Mucosa of descending colon (tissue), 3 donors: ENCODE measurements at places on chromosomes 1 and 21.

DNA sequence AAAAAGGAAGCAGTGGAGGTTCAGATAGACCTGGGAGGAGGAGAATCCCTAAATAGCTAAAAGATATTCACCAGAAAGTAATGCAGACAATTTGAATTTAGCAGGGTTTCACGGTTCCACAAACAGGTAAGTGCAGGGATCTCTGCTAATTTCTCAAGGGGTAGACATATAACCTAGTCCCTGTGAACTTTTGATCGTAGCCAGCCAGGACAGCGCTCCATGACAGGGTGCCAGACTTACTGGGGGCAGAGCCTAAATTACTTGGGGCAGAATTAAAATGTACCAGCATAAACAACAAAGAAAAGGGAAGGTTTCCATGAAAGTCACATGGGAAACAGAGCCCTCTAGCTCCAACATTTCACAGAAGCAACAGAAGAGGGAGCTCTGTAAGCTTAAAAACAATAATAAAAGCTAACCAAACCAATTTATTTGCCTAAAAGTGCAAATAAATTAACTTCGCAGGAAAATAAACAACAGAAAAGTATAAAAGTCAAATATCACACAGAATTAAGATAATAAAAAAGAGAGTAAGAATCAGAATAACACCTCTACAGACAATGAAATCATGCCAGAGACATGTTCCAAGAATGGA, 198.3 kb downstream of the DUSP10 start:
- DNase-seq: no peak

GRCh38 chr1:212167098-212167497, 118.1 kb upstream of the PPP2R5A start:
- no peak for DNase-seq

- DNase-seq: no peak
Observed at GRCh38 chr1:65568285-65568684, 147.8 kb downstream of the LEPR start.

GRCh38 chr1:9866836-9867235, 43.1 kb upstream of the CLSTN1 start:
- no peak for DNase-seq

DNA sequence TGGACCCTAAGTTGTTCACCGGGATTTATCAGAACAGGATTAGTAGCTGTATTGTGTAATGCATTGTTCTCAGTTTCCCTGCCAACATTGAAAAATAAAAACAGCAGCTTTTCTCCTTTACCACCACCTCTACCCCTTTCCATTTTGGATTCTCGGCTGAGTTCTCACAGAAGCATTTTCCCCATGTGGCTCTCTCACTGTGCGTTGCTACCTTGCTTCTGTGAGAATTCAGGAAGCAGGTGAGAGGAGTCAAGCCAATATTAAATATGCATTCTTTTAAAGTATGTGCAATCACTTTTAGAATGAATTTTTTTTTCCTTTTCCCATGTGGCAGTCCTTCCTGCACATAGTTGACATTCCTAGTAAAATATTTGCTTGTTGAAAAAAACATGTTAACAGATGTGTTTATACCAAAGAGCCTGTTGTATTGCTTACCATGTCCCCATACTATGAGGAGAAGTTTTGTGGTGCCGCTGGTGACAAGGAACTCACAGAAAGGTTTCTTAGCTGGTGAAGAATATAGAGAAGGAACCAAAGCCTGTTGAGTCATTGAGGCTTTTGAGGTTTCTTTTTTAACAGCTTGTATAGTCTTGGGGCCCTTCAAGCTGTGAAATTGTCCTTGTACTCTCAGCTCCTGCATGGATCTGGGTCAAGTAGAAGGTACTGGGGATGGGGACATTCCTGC, 3.9 kb upstream of the OLFML3 start:
- DNase-seq: no peak

DNA sequence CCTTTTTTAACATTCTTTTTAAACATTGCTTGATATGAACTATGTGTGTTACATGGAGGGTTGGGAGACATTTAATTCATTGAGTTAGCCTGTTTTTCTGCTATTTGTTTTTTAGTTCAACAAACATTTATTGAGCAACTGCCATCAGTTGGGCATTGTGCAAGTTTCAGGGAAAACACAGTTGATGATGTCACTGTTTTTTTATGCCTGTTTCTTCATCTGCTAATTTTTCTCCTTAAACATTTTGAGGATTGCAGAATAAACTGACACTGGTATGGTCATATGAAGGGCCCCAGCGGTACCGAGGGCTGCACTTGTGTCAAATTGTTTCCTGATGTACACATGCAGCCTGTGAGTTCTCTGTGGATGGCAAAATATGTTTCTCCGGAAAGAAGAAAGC, 253.0 kb downstream of the FGGY start:
- no peak for DNase-seq

DNA sequence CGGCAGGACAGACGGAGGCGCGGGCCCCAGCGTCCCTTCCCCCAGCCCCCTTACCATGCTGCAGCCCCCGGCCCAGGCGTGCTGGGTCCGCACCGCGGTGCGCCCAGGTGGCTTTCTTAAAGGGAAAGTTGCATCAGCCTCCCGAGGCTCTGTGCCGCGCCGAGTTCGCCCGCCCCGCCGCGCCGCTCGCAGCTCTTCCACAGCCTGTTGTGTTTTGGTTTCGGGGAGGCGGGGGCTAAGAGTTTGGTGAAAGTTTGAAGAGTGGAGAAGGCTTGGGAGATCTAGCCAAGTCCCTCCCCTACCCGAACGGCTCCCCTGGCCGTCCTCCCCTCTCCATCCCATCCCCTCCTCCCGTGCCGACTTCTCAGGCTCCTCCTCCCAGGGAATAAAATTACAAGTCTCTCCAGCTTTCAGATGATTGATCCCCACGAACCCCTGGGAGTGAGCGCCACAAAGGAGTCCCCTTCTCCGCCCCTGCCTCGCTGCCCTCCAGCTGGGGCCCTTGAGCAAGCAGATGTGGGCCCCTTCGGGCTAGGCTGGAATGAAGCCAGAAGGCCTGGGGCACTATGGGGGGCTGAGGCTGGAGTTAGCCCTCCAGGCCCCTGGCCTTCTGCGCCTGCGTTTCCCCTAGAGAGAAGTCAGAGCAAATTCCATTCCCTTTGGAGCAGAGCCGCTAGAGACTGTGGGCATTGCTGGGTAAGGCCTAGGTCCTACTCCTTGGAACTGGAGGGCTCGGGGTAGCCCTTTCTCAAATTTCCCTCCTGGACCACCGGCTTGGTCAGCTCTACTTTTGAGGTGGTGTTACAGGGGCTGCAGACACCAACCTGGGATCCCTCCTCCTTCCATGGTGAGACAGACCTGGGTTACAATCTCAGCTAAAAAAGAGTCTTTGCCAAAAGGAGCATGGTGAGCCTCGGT, at the start of gene SLC6A9:
TSS of gene SLC6A9 (minus strand) at position 211 of the 918 bp plus-strand sequence. CDS start 7,185 bp downstream, outside the sequence.
- DNase-seq: no peak

GRCh38 chr1:247536340-247536739, at the start of gene OR2C3:
Gene OR2C3 (minus strand): TSS chr1:247536440. CDS start chr1:247532511, 3,929 bp downstream.
- no peak for DNase-seq

DNA sequence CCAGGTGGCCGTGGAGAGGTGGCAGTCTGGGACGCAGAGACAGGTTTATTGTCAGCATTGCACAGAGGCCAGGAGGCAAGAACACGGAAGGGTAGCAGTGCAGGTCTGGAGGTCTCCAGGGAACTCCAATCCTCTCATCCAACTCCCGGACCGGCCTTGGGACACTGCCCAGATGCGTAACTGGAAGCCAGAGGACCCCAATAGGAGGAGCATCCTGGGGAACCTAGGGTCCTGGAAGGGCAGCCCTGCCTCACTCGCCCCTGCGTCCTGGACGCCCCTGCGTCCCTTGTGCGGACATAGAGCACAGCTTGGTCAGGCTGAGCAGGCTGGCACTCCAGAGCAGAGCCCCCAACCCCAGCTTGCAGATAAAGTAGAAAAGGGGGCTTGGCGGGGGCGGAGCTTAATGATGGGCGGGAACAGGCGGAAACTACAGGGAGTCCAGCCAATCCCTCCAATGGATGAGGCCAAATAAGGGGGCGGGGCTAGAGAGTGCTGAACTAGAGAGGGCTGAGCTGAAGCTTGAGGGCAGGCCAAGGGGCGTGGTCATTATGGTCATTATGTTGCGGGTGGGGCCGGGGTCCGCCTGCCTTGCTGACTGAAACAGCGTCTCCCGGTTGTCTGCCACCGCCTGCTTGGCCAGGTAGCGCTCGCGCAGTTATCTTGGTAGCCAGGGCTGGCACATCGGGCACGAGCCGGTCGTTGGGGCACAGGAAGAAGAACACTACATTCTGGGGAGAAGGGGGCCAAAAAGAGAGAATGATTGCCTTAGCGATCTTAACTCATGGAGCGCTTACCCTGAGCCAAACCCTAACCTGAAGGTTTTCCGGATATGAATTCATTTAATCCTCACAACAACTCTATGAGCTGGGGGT, 3.7 kb upstream of the ARHGEF19 start:
- peak; percentile 95 for DNase-seq

DNA sequence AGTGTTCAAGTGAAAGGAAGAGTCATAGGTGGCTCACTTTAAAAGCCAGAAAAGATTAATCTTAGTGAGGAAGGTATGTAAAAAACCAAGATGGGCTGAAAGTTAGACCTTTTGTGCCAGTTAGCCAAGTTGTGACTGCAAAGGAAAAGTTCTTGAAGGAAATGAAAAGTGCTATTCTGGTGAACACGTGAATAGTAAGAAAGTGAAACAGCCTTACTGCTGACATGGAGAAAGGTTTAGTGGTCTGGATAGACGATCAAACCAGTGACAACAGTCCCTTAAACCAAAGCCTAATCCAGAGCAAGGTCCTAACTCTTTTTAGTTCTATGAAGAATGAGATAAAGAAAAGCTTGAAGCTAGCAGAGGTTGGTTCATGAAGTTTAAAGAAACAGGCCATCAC, 106.4 kb downstream of the CTH start:
- no peak for DNase-seq

DNA sequence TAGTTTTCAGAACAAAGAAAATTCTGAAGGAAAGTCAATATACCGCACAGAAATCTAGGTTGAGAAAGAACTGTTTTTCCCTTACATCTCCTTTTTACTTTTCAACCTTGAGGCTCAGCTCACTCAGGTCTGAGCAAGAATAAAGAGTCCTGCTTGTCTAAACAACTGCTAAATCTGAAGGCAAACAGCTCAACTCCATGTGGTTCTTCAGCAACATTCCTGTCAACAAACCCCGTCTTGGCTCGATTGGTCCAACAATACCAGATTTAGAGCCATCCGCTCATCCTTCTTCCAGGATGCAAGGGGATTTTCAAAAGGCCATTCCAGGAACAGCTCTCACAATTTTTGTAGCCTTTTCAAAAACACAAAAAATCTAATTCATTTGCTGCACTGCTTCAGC, 119.8 kb downstream of the HLCS start:
- DNase-seq: no peak

GRCh38 chr1:85109475-85109874, 61.2 kb upstream of the MCOLN3 start:
- no peak for DNase-seq

GRCh38 chr1:198199105-198199504, 42.3 kb downstream of the NEK7 start:
- DNase-seq: no peak

DNA sequence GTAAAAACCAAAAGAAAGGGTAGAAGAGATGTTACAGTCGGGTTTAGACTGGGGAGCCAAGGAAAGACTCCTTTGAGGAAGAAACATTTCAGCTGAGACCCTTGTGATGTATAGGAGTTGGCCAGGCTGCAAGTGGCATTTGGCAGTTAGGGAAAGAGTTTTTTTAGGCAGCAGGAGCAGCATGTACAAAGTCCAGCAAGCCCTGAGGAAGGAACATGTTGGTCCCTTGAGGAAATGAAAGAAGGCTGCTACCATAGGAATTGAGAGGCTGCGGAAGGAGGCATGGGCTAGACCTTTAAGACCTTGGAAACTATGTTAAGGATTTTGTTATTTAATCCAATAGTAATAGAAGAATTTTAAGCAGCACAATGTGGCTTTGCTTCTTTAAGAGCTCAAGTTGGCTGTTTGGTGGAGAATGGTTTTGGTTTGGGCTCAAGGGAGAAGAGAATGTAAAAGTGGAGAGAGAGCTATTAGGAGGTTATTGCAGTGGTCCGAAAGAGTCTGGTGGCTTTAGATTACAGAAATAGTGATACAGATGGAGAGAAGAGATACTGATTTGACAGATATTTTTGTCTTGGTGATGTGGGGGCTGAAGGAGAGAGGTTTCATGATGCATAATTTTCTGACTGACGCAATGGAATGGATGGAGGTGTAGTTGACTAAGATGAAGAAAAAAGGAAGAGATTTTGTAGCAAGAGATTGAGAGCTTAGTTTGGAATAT, 26.6 kb downstream of the SMAP2 start:
- no peak for DNase-seq

DNA sequence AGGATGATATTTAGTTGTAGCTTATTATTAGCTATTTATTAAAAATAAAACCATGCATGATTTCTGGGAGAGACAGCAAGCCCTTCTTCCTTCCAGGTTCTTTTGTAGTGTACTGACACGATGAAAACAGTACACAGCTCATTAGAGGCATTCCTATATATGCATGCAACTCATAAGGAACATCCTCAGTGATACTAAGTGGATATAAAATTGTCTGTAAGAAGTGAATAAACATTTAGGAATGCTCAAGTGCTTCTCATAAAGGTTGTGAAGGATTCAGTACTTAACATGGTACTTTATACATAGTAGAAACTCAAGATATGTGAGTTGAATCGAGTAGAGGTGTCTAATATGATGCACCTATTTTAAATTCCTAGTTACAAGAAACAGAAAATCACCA, 287.7 kb downstream of the SDCCAG8 start:
- no peak for DNase-seq

DNA sequence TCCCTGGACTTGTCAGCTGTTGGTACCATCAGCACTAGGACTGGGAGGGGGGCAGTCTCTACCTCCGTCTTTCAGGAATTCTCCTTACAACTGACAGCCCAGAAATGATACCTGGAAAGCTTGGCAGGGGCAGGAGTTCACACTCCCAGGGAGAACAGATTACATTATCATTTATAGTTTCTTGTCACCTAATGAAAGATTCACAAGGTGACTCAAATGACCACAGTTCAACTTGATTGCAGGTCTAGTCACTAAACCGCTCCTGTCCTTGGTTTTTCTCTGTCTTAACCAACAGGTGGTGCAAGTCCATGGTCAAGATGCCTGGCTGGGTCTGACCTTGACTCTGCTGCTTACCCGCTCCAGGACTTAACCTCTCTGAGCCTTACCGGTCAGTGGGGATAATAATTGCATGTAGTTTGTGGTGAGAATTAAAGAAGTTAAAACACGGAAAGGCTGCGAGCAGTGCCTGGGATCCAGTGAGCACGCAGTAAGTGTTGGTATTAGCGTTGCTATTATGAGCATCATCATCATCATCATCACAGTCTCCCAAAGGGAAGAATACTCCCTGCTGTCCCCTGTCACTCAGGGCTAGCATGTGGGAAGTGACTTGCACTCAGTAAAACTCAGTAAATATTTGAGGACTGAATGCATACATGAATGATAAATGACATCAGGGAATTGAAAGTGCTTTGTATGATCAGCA, 125.3 kb upstream of the CD34 start:
- no peak for DNase-seq

GRCh38 chr1:13697738-13698137, 2.2 kb upstream of the PRDM2 start:
- DNase-seq: no peak
